ENCODE measurements at places on chromosomes 16 and 17.

DNA sequence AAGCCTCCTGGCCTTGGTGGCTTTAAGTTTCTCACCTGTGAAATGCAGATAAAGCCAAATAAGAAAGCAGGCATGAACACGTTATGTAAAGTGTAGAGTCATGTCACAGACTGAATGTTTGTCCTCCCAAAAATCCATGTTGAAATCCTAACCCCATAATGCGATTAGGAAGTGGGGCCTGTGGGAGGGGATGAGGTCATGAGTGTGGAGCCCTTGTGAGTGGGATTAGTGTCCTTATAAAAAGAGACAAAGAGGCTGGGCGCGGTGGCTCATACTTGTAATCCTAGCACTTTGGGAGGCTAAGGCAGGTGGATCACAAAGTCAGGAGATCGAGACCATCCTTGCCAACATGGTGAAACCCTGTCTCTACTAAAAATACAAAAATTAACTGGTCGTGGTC lies 19.5 kb upstream of the C16orf78 start:
- no peak for DNase-seq

- no peak for DNase-seq
Observed at GRCh38 chr17:27856676-27857432, 36.3 kb downstream of the LYRM9 start.

DNA sequence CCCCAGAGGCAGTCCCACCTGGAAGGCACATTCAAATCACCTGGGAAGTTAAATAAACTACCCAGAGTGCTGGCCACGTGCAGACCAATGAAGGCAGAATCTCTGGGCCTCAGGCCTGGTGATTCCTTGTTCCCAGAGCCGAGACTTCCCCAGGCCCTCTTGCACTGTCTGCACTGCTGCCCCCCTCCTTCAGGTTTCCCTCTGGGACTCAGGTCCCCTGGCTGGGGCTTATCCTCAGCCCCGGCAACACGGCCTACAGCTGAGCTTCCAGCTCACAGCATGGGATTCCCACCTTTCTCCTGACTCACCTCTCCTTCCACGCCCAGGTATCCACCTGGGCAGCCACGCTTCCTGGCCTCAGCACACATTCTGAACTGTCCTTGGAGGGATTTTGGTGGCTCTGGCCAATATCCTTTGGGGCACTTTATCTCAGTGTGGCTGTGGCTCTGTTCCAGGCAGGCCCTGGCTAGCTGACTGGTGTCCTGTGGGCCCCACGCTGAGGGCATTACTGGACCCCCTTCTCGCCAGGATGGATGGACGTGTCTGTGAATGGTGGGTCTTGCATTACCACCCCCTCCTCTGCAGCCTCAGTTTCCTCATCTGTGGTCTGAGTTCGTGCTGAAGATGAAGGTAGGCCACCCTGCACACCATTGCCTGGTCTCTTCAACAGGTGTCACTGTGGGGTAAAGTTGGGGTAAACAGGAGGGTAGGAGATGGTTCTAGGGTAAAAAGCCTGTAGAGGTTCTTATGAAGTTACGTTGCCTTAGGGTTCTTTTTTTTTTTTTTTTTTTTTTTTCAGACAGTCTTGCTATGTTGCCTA lies 165.7 kb downstream of the IRF8 start:
- DNase-seq: no peak

GRCh38 chr17:72295916-72296315 lies 175.1 kb downstream of the SOX9 start:
- DNase-seq: no peak

GRCh38 chr17:3750926-3751325 lies 27.2 kb downstream of the HASPIN start:
- DNase-seq: no peak

DNA sequence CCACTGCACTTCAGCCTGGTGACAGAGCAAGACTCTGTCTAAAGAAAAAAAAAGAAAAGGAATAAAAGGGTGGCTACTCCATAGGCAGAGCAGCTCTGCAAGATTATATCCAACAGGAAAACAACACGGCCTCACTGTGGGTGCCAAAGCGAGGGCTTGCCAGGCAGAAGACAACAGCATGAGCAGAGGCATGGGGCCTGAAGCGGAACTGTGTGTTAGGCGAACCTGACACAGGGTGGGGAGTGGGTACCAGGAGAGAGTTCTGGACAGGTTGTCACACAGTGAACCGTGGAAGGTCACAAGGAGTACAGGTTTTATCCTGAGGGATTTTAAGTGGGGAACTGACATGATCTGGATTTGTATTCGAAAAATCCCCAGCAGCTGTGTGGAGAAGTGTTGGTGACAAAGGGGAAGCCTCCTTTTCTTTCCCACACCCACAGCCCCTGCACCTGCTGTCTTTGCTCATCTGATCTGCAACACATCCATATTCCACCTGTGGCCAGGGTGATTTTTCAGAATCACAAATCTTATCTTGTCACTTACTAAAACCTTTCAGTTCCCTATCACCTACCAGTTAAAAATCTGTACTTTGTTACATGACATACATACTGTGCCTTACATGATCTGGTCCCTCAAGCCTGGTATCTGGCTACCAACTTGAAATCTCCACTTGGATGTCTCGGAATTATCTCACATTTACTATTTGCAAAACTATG lies 23.2 kb upstream of the ARHGAP17 start:
- no peak for DNase-seq

DNA sequence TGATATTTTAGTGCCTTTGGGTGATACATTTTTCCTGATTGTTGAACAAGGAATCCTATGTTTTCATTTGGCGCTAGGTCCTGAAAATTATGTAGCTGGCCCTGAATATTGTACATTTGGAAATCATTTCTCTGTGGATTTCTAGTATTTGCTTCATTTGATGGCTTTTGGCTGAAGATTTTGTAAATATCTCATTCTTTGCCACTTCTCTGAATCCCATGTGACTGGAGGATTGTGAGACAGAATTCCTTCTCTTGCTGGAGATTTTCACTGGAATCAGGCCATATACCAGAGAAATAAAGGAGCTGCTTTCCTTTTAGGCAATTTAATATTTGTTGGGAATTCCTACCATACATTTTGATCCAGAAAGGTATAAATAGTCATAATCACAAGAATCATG lies 8.6 kb downstream of the KRT28 start:
- peak; percentile 80 for DNase-seq

DNA sequence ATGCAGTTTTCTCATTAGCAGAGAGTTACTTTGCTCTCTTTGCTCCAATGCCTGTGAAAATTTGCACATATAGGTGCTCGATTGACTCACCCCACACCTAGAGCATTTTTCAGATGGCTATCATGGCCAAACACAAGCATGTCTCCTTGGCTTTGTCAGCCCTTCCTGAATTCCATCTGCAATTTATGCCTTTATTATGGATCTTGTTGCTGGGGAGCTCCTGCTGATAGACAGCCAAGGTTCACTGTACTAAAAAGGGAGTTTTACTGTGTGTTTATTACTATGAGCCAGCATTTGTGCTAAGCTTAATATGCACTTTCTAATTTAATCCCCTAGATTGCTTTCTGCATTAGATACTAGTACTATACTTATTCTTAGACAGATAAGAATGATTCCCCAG lies 93.3 kb downstream of the TOX3 start:
- peak; percentile 33 for DNase-seq

GRCh38 chr17:21174186-21174585 lies 39.8 kb downstream of the TMEM11 start:
- no peak for DNase-seq

DNA sequence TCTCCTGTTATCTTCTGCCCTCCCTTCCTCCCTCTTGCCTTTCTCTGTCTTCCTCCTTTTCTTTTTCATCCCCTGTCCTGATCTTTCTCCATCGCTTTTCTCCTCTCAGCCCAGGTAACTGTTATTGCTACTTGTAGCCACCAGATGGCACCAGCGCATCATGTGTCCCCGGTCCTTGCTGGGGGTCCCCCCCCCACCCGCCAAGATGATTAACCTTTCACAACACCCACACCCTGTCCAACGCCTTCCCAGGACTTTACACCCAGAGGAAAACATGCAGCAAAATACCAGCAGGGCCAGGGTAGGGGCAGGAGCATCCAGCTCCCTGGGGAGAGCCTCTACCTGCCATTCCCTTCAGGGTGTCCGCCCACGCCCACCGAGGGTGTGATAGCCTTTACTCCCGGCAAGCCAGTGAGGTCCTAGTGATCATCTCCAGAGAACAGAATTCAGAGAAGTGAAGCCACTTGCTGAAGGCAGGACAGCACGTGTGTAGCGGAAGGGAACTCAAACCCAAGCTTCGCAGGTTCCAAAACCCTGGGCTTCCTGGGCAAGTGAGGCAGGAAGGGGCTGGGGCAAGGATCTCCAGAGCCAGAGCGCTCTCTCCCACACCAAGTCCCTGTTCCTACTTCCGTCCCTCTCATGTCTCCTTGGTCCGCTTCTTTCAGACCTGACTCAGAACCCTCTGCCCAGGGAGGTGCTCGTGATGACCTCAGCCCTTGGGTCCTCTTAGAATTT lies 13.4 kb upstream of the TAC4 start:
- peak; percentile 41 for DNase-seq

- DNase-seq: peak; percentile 73
Observed at GRCh38 chr16:57810197-57811031, 8.1 kb upstream of the KIFC3 start.

- DNase-seq: no peak
Observed at GRCh38 chr16:13439766-13440165, 480.2 kb upstream of the ERCC4 start.

- DNase-seq: no peak
Observed at GRCh38 chr16:79261481-79261940, 339.0 kb downstream of the MAF start.

- no peak for DNase-seq
Observed at GRCh38 chr16:57884655-57885133, 82.4 kb upstream of the KIFC3 start.

GRCh38 chr16:82340531-82340930 lies 170.5 kb upstream of the MPHOSPH6 start:
- no peak for DNase-seq

DNA sequence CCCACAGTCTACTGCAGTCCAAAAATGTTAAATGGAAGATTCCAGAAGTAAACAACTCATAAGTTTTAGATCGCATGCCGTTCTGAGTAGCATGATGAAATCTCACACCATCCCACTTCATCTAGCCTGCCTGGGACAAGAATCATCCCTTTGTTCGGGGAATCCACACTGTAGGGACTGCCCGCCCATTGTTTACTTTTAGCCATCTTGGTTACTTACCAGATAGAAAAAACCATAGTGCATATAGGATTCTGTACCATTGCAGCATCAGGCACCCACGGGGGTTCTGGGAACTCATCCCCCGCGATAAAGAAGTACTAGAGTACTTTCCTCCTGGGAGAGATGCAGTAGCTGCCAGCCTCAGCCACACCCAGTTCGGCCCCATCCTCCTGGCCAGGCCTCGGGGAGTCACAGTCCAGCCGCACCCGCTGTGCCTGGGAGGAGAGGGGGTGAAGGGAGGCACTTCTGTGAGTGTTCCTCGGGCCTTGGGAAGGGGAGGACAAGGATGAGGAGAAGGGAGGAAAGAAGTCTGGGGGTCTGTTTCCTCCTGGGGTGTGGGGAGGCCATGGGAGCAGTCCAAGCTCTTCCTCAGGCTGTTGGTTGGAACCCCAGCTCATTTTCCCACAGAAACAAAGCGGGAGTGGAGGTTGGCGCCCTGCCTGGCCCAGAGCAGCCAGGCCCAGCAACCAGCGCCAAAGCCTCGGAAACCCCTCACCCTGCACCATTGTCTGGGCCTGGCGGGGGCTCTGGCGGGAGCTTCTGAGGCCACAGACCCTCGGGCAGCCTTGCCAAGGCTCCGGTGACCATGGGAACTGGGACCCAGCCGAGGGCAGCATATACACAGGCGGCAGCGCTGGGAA lies 8.9 kb downstream of the TRIM47 start:
- peak; percentile 69 for DNase-seq

- DNase-seq: no peak
Observed at GRCh38 chr17:49513044-49513395, 17.9 kb downstream of the NGFR start.

DNA sequence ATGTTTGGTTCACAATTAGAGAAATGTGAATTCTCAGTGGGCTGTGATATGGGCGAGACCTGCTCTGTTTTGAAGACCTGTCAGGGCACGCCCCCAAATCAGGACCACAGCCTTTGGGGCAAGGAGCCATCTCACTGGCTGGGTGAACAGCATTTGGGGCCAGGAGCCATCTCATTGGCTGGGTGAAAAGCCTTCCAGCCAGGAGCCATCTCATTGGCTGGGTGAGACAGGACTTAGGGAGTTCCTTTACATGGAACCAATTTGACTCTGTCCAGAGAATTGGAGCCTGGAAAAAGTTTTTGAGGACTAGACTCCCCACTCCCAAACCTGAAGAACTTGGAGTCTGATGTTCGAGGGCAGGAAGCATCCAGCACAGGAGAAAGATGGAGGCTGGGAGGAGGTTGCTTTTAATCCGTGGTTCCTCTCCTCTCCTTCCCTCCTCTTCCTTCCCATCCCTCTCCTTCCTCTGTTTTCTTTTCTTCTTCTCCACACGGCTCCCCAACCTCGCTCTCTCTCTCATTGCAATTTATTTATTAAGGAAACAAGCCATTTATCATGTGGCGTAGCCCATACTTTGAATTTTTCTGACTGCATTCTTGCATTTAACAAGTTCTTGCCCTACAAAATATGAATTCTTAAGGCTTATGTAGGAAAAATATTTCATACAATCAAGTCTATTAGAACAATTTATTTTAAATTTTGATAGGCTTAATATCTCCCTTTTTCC lies 19.7 kb downstream of the FOXL1 start:
- DNase-seq: no peak

DNA sequence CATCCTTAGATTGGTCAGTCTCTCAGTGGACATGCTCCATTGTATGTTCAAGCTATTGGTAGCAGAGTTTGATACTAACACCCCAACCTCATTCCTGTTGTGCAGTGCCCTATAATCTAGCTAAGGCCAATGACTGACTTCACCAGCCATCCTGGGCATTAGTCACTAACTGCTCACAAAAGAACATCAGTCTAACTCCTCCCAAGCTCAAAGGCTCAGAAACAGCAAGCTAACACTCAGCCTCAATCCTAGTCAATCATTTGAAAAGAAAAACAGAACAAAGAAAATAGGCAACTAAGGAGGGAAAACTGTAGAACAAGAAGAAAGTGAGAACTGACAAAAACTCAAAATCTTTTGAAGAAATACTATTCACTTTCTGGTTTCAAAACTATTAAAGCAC lies 199.1 kb upstream of the C17orf78 start:
- no peak for DNase-seq

- no peak for DNase-seq
Observed at GRCh38 chr16:28301154-28301553, 8.8 kb downstream of the SBK1 start.

GRCh38 chr17:248337-249235 lies 67.1 kb upstream of the DOC2B start:
- DNase-seq: no peak

- no peak for DNase-seq
Observed at GRCh38 chr16:83335076-83335475, 472.7 kb upstream of the HSBP1 start.

DNA sequence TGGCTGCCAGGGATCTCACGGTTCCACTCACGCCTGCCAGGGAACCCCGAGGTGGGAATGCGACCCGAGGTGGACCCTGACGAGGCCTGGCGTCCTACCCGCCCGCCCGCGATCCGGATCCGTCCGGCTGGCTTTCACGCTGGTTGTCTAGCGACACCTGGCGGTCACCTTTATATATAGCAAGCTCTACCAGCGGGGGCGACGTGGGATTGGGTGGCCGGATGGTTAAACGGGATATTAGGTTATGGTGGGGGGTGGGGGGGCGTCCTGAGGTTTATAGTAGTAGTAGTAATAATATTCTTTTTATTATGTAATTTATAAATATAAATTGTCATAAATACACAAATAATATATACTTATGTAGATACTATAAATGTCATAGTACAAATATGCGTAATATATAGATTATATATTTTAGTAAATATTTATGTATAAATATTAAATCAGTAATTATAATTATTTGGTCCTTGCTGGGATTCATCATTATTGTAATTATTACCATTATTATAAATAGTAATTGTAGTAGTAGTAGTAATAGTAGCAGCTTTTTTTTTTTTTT lies 136.9 kb downstream of the KCNJ12 start:
- DNase-seq: peak; percentile 78

Measured in muscle of leg (tissue), 16 donors.